ENCODE measurements at places on chromosomes 2 and 18.
A peak's percentile ranks its signal among the peaks of the same experiment; 100 is the strongest.

DNA sequence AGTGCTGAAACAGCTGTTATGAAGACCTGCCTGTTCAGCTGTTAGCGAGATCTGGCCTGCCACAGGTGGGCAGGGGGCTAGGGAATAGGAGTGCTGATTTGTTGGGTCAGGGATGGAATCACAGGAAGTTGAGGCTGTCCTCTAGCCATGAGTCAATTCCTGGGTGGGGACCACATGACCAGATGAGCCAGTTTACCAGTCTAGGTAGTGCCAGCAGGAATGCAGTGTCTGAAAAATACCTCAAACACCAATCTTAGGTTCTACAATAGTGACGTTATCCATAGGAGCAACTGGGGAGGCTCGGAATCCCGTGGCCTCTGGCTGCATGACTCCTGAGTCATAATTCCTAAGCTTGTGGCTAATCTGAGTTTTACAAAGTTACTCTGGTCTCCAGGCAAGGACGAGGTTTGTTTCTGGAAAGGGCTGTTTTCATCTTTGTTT lies 44.9 kb downstream of the DYSF start:
- DNase-seq = no peak

DNA sequence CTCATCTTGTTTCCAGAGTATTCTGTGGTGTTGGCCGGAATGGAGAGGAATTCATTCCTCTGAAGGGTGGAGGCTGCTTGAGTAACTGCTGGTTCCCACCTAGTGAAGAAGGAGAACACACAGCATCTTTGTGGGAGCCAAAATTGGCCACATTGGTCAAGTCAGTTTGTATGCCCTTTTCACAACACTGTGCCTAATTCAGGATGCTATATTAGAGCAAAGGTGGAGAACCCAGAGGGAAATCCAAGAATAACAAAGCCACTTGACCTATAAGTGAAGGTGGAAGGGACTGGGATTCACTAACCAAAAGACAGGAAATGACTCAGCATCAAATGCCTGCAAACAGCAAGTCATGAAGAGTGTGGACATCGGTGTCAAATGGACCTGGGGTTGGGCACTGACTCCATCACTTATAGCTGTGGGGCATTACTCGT lies 27.3 kb upstream of the MLPH start:
- no peak for DNase-seq

GRCh38 chr2:107137706-107138105 lies 251.7 kb upstream of the ST6GAL2 start:
- DNase-seq = no peak

DNA sequence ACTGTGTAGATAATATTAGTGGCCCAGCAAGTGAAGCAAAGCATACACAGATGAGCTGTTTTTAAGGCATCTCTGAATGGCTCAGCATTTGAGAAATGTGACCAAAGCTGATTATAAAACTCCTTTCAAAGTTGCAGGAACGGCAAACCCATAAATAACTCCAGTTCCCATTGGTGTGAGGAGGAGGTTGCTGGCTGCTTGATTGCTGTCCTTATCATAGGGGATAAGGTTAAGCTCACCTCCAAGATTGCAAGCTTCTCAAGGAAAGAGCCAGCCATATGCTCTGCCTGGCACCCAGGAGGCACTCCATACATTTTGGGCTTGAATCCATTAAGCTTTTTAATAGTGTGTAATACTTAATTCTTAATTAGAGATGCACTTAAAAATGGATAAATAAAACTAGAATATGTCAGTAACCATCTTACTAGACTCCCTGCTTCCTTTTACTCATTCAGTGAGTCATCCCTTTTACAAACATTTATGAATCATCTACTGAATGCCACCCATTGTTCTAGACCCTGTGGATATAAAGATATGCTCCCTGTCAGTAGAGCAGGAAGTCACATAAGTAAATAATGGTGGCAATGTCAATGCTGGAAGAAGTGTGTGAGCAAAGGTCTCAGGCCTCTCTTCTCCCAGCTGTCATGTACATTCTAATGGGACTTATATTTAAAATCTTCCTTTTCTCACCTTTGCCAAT lies 99.3 kb downstream of the SPATS2L start:
- no peak for DNase-seq

DNA sequence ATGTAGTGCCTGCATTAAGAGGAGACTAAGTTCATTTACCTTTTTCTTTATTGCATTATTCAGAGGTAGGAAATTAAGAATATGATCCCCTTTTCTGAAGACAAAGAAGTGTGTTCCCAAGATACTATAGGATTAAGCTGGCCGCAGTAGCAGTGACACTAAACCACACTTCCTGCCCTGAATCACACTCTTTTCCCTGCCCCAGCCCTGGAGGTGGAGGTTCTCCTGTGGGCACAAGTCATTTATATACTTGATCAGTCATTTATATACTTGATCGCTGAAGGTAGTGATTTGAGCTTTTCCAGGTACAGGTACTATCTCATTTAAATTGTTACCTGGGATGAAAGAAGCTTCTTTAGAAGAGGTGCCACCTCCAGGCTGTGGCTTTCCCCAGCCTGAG lies 78.6 kb downstream of the ARMC9 start:
- no peak for DNase-seq

DNA sequence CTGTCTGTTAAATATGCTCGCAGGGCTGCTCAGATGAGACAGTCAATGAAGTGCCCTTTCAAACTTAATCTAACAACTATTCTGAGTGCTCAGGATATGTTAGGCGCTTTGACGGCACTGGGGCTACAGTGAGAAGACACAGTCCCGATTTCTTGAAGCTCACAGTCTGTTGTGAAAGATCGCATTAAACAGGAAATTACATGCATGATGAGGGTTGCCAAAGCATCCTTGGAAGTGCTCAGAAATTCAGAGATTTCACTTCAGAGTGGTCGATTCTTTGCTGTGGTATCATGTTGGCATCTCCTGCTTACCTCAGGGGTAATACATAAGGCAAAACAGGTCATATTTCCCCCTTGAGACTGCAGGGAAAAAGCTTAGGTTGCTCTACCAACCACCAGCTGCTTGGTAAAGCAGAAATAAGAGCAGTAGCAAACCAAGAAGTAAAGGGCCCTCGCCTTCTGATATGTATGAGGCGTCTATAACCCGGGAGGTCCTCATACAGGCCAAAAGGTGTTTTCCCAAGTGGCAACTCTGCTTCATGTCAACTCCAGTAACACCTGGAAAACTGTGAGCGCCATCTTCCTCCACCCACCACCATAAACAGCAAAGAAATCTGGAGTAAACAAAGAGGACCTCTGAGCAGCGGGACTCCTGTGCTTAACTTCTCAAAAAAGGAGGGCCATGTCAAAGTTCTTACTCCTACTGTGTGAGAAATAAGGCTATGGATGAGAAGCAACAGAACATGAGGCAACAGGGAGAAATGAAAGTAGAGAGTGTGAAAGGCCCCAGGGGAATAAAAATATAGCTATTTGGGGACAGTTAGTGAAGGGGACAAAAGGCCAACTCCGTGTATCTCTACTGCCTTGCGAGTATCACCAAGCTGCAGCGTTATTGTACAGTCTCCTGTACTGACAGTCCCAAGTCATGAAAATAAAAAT lies 79.3 kb downstream of the CLHC1 start:
- DNase-seq = no peak

- no peak for DNase-seq
These were observed 87.1 kb downstream of the MYOM1 start for GRCh38 chr18:3132700-3133099.

DNA sequence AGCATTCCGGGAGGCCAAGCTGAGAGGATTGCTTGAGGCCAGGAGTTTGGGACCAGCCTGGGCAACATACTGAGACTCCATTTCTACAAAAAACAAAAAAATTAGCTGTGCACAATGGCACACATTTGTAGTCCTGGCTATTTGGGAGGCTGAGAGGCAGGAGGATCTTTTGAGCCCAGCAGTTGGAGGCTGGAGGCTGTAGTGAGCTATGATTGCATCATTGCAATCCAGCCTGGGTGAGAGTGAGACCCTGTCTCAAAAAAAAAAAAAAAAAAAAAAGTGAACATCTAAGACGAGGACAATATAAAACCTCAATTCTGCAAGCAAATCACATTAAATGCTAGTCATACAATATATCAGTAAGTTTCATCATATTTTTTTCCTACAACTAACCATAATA lies 2.8 kb upstream of the HAT1 start:
- no peak for DNase-seq

- DNase-seq = no peak
These were observed 19.2 kb upstream of the CAB39 start for GRCh38 chr2:230693411-230693810.

DNA sequence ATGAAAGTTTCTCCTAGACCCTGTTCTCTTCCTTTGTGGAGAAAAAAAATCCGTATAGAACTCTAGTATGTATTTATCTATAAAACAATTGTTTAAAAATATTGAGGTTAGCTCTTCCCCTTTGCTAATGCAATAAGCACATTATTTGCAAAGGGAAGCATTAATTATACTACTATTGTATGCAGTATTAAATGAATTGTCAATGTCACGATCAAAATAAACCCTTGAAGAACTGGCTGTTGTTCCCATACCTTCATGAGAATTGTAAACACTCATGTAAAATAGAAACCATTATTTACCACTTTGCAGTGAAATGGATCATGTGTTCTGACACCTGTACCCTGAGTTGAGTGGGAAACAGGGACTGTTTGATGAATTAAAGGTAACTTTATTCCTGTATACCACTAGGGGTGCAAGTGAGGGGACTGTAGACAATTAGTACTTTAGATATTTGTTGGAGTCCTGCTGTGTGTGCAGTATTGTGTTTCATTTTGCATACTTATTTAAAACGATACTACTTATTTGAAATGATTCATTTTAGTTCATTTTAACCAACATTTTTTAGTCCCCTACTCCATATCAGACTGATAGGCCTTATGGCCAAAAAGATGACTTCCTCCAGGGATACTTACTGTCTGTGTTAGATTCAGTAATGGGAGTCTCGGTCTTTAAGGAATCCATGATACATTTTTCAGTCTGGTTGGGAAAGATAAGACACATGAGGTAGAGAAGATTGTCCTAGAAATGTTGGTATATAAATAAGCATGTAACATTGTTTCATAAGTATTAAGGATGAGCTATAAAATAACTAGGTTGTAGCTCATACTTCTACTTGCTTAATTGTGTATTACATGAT lies 7.9 kb downstream of the PKP4 start:
- no peak for DNase-seq

- DNase-seq = no peak
These were observed 868 bp downstream of the HSBP1L1 start for GRCh38 chr18:79965119-79965902.

GRCh38 chr18:23283916-23284430 lies 148.7 kb downstream of the CABLES1 start:
- DNase-seq = peak; percentile 99

DNA sequence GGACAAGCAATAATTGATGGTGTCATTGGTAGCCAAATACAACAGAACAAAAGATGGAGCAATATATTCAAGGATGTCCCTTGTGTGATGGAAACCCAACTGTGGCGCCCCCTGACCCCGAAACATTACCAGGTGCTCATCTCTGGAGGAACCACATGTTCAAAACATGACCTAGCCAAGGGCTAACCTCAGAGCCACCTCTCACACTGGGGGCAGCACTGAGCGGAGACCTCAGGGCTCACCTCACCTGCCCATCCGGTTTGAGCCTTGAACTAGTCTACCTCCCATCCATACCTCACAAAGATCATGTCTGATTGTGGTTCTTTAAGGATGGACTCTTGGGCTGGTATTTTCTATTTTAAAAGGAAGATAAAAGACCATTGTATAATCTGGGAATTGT lies 314.4 kb upstream of the CDH7 start:
- DNase-seq = no peak

DNA sequence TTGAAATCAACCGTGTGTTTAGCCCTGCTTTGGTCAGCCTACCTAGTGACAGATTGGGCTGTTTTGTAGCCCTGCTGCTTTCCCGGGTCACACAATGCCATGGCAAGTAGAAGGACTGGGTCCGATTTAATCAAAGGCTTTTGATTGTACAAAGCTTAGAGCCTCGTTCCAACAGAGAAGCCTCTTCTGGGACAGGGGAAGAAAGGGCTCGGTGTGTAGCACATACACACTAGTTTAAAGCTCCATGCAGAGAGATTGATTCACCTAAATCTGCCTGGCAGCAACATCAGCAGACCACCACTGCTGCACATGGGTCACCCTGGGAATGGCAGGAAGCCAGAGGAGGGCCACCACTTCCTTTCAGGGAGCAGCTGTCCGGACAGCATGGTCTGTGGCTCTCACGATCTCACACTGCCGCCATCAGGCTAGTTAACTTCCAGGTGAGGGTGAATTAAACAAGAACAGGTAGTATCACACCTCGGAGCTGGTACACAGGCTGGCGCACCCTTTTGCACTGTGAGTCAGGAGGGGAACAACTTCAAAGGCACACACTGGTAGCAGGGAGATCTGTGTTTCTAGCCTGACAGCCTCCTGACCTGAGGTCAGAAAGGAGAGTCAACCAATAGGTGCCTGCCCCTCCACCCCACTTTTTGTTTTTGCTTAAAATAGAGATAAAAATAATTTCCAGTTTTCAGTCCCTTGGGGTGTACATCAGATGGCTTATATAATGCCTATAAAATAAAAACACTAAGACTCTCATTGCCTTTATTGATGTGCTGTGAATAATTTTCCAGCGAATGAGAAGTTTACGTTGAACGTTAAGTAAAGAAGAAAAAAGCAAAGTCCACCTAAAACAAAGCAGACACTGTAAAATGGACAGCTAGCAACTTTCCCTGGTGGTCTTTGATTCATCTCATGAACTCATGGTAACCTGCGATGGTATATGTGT lies 108.5 kb downstream of the CDCA7 start:
- no peak for DNase-seq

GRCh38 chr2:109331081-109331480 lies 202.1 kb downstream of the SH3RF3 start:
- no peak for DNase-seq

- DNase-seq = no peak
These were observed 49.5 kb upstream of the LRATD1 start for GRCh38 chr2:14583059-14583458.

GRCh38 chr2:202429164-202429980 lies 53.2 kb downstream of the BMPR2 start:
- no peak for DNase-seq

DNA sequence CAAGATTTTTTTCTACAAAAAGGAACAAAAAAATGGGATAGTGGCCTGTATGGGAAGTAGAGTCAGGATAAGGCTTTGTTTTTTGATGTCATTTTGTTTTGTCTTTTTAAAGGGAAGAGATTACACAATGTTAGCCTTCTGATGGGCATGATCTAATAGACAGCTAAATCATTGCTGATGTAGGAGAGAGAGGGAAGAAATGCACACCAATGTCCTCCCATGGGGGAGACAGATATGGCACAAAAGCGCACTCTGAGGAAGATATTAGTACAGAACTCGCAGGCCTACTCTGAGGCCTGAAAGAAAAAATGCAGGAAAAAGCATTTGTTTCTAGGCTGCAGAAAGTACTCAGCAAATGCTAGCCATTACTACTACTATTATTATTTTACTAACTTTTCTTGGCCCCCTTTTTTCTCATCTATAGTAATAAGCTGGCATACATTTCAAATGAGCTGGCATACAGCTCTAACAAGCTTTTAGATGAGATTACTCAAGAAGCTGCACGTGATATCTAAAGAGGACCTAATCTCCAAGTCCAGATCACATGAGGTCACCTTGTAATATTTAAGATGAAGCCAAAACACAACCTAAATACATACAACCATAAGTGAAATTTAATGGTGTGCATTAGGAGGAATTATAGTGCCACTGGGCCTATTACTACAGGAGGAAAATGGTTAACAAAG lies 269.4 kb upstream of the TANK start:
- no peak for DNase-seq

- no peak for DNase-seq
These were observed 97.3 kb downstream of the CD8B2 start for GRCh38 chr2:106584304-106584954.
